ENCODE measurements at places on chromosomes 6 and 20. TPM values are rescaled to one million over a fixed set of nuclear protein-coding genes. Genes with fewer than 3 reads are reported as not detected.

Gene MAFB
- total RNA-seq, result 0.85 TPM

Gene GMDS
- 10.4 TPM for total RNA-seq

Gene CYP39A1
- total RNA-seq, result 0.18 TPM

Gene SOX18
- 27.3 TPM for total RNA-seq

Gene TRIM38
- total RNA-seq, result 8.0 TPM

All from pulmonary artery endothelial cell (primary cell).